ENCODE measurements at places on chromosomes 7 and 10.

DNA sequence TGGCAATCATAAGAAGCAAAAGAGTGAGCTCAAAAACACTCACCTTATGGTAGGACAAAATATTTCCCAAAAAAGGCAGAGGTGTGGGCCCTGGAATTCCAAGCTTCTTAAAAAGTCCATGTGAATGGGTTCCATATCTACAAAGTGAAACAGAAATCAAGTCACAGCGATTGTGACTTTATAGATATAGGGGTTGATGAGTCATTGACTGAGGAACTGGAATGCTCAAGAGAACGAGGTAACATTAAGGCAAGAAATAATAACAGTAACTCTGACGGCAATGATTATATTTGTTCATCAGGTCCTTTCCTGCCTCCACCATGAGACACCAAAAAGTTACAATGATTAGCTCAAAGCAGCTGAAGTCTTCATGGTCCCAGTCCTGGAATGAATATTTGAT, 4.0 kb downstream of the CYP3A4 start:
- DNase-seq = no peak

DNA sequence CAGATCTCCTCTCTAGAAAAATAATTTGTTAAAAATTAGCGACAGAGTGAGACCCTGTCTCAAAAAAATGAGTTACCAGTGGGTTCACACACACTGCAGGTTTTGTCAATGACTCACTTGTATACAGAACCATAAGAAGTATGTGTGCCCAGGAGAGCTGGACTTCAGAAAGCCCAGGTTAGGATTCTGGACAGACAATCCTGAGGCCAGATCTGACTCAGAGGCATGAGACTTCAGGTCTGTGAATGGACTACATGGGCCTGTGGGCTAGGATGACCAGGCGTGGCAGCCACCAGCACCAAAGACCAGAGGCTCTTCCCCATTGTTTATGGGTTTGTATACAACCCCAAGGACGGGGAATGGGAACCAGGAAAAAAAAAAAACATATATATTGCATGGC, 9.3 kb upstream of the ZNF438 start:
- DNase-seq = no peak

GRCh38 chr10:119289227-119289920, 82.0 kb downstream of the GRK5 start:
- DNase-seq = no peak

GRCh38 chr7:26618449-26618848, 245.9 kb downstream of the SKAP2 start:
- no peak for DNase-seq

- DNase-seq = no peak
Observed at GRCh38 chr10:92756201-92757065, 66.7 kb downstream of the HHEX start.
